ENCODE measurements at places on chromosomes 4 and X. TPM values are rescaled to one million over a fixed set of nuclear protein-coding genes. Genes with fewer than 3 reads are reported as not detected.

- no peak for DNase-seq
Measured at GRCh38 chrX:65644621-65645289, 22.7 kb upstream of the MSN start.

- DNase-seq: no peak
Measured at GRCh38 chrX:153853180-153853901, 23.0 kb upstream of the PDZD4 start.

- DNase-seq: no peak
Measured at GRCh38 chrX:108362026-108362425, 76.2 kb downstream of the COL4A6 start.

CSN1S1 gene
- not detected for total RNA-seq

TLR3 gene
- total RNA-seq: 10.6 TPM

PRR32 gene
- not detected for total RNA-seq

HSFX2 gene
- not detected for total RNA-seq
